ENCODE measurements at places on chromosomes 13 and 19.

DNA sequence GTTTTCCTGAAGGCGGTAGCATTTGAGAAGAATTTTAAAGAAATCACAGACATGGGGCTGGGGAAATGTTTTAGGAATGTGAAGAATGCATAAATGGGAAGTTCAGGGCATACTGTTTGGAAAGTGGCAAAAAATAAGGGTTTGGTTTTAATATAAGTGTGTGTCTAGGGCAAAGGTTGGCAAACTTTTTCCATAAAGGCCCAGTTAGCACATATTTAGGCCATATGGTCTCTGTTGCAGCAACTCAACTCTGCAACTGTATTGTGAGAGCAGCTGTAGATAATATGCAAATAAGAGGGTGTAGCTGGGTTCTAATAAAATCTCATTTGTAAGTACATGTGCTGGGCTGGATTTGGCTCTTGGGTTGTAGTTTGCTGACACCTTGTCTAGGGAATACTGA is 521.9 kb downstream of the DIAPH3 start:
- DNase-seq: no peak

DNA sequence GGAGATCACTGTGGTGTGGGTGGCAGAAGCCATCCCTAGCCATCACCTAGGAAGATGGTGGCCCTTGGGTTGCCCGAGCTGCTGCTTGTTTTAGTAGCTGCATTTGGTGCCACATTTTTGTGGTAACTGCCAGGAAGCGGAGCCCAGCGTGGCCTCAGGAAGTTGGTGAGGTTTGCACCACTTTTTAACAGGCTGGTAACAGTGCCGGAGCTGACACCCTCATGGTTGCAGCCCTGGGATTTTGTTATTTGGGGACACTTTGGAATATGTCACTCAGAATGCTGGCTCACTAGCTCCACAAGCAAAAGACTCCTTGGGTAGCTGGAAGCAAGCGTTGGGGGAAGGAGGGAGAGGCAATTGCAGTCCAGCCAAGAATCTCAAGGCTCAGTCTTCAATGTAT is 22.1 kb downstream of the ACTN4 start:
- DNase-seq: no peak

DNA sequence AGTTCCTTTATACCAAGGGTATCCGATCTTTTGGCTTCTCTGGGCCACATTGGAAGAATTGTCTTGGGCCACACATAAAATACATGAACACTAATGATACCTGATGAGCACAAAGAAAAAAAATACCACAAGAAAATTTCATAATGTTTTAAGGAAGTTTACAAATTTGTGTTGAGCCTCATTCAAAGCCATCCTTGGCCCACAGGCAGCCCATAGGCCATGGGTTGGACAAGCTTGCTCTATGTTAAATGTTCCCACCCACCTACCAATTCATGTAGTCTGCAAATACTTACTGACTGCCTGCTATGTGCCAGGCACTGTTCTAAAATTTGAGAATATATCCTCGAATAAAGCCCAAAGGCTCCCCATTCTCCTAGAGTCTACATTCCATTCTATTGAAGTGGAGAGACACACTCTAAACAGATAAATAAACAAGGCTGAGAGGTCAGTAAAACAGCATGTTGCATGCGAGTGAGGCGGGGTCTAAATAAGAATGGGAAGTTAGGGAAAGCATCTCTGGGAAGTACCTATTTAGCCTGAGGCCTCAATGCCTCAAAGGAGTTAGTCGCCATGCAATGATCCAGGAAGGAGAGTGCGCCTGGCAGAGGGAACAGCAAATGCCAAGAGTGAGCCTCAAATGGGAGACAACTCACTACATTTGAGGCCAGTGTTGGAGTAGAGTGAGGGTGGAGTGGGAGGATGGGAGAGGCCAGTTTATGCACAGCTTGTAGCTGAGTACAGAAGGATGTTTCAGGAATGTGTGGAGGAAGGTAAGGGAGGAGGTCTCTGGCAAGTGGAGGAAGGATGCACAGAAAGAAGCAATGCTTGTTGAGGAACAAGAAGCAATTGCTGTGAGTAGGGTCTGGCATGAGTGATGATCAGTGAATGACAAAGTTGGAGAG is 52.5 kb upstream of the CLDN10 start:
- DNase-seq: no peak

- peak; percentile 18 for DNase-seq
Measured at GRCh38 chr13:27379694-27380641, 44.5 kb upstream of the GTF3A start.

DNA sequence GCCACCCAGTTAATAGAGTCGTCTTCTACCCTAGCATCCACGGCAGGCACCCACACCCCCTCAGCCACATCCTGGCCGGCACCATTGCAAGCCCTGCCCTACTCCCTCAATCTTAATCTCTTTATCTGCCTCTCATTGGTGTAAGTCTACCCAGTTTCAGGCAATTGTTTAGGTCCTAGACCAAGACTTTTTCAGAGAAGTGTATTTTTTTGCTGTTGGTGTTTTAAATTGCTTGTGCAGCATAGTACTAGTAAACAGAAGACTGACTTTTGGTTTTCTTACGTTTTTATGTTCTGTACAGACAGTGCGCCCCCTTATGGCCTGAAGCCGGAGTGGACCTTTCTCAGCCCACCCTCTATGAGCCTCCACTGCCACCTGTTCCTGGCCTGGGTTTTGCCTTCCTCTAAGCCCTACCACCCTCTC is 2.3 kb upstream of the LCP1 start:
- DNase-seq: no peak

DNA sequence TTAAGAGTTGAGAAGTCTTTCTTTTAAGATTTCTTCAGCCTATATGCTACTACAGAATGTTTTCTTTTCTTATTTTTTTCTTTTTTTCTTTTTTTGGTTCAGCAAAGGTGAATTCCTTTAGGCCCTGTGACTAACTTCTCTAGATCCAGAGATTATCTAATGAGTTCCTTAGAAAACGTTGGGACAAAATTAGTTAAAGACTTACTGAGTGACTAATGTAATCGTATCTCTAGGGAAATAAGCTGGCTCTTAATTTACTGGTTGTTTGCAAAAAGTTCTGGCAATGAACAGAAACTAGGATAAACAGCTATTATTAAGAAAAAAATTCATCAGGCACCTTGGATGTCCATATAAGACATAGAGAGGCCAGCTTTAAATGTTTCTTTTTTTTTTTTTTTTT is 30.7 kb upstream of the CSNK1A1L start:
- DNase-seq: no peak

GRCh38 chr13:35714121-35714520 is 237.6 kb upstream of the MAB21L1 start:
- no peak for DNase-seq

- DNase-seq: no peak
Measured at GRCh38 chr13:28031896-28032288, 43.4 kb upstream of the URAD start.

- DNase-seq: no peak
Measured at GRCh38 chr13:91464336-91464735, 65.9 kb downstream of the GPC5 start.

GRCh38 chr13:83485101-83485500 is 397.2 kb downstream of the SLITRK1 start:
- DNase-seq: no peak

DNA sequence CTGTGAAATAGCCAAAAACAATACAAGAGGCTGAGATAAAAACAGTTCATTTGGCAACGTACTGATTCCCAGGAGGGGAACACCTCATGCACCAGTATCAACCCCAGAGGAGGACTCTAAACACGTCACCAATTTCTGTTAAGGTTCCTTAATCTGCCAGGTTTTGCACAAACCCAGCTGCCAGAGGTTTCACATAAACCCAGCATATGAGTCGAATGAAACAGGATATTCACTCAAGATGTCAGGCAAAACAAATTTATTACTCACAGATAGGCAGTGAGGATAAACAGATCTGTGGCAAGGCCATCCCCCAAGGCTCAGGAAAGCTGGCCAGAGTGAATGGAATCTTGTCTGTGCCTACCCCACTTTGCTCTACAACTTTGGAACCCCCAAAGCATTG is 210.9 kb downstream of the GPC5 start:
- DNase-seq: no peak
